ENCODE measurements at places on chromosomes 1 and 21.
A peak's percentile ranks its signal among the peaks of the same experiment; 100 is the strongest.

DNA sequence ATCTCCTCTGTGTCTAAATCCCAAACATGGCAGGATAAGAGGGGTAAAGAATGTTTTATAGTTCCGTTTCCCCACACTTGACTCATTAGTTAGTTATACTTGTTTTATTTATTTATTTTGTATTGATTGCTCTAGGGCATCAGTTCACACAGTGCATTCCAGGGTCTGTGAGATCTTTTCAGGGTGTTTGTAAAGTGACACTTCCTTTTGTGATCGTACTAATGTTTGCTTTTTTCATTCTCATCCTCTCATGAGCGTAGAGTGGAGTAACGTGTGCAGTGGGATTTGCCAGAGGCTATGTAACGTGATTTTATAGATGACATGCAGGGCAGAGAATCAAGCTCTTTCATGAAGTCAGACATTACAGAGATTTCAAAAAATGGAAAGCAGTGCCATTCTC is 103.2 kb downstream of the SCCPDH start:
- no peak for ATAC-seq

- ATAC-seq, result no peak
These were observed 193.5 kb downstream of the PDE4B start for GRCh38 chr1:65986146-65986545.

- no peak for ATAC-seq
These were observed 8.6 kb upstream of the NTNG1 start for GRCh38 chr1:107132195-107132594.

- ATAC-seq, result no peak
These were observed 81.0 kb upstream of the LRRC8D start for GRCh38 chr1:89739844-89740216.

DNA sequence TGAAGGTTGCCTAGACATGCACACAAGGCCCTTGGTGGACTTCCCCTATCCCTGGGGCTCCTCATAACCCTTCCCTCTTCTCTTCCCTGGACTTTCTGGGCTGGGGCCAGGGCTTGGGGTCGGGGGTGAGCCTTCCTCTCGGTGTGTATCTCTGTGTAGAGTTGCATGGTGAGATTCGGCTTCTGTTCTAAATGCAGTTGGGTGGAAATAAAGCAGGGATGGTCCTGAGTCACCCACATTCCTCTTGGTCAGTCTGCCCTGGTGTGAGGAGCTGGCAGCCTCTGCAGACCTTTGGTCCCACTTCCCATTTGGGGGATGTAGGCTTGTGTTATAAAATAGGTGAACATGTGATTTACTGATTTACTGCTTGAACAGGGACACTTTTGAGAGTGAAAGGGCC is 38.0 kb downstream of the ADARB1 start:
- ATAC-seq, result no peak

GRCh38 chr1:168613038-168613451 is 36.6 kb downstream of the XCL1 start:
- no peak for ATAC-seq

- no peak for ATAC-seq
These were observed 21.2 kb upstream of the IFNAR2 start for GRCh38 chr21:33208534-33208933.

GRCh38 chr1:95407131-95407885 is 173.3 kb downstream of the RWDD3 start:
- peak; percentile 75 for ATAC-seq

DNA sequence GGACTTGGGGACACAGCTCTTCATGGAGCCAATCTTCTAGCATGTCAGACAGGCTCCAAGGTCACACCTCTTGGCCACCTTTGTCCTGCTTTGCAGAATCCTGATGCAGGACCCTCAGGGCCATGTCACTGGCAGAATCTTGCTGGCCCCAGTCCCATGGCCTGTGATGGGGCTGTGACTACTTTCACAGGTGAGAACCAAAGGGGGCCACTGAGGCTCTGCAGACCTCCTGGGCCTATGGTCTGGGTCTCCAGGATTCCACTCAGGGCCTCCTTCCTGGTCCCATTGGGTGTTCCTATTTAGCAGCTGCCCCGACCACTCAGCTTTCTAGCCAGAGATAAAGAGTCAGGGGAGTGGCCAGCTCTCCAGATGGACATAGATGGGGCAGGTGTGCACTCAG is 238.7 kb downstream of the MATN1 start:
- ATAC-seq, result no peak
